ENCODE measurements at places on chromosomes 7 and 10.
A peak's percentile ranks its signal among the peaks of the same experiment; 100 is the strongest.

DNA sequence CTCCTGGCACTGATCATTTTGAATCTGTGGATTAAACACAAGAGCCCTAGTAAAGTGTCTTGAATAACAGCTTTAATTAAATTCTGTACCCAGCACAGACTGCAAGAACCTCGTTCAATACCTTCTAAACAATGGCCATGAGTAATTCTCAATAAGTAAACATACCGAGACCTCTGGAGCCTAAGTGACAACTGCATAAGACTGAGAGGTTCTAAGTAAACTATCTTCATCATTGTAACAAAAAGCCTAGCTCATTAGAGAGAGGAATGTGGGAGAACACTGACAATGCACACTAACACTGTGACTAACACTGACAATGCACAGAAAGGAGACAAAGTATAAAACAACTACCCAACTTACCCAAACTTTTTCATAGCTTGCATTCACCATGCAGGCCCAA lies 117.4 kb downstream of the ELAPOR2 start:
- DNase-seq: peak; percentile 40

- no peak for DNase-seq
These were observed 11.5 kb downstream of the STEAP2 start for GRCh38 chr7:90222811-90223725.

- DNase-seq: peak; percentile 89
These were observed 152.5 kb downstream of the SEMA3A start for GRCh38 chr7:84042110-84042539.

DNA sequence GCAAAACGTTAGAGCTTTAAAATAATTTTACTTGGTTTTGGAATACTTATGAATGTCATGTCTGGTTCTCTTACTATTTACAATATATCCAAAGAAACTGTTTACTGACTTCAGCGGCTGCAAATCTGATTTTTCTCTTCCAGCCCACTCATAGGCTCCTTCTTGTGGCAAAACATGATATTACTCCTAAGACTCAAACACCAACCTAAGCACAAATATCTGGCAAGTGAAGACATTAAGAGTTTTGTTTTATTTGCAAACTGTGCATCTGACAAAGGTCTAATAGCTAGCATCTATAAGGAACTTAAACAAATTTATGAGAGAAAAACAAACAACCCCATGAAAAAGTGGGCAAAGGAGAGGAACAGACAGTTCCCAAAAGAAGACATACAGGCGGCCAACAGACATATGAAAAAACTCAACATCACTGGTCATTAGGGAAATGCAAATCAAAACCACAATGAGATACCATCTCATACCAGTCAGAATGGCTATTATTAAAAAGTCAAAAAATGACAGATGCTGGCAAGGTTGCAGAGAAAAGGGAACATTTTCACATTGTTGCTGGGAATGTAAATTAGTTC lies 20.3 kb upstream of the GJC3 start:
- peak; percentile 54 for DNase-seq

GRCh38 chr10:53765311-53765710 lies 992.7 kb upstream of the MBL2 start:
- DNase-seq: no peak

DNA sequence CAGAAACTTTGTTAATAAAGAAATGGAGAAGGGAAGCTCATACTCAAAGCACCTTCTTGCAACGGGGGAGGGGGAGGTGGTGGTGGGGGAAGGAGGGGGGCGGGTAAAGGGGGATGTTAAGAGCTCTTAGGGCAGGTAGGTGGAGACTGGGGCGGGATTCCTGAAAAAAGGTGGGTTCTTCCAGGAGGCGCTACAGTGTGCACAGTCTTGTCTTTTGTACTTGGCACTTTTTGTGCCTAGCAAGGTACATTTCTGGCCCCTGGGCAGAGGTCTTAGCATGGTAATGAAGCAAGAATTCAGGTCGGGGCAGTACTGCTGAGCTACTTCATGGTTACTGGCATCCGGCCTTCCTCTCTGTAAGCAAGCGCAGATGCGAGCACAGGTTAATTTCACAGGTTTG lies 15.2 kb upstream of the LAMB4 start:
- DNase-seq: no peak

GRCh38 chr7:127366680-127367079 lies 25.8 kb downstream of the ZNF800 start:
- DNase-seq: no peak

GRCh38 chr10:18409599-18410397 lies 241.6 kb downstream of the NSUN6 start:
- DNase-seq: no peak

DNA sequence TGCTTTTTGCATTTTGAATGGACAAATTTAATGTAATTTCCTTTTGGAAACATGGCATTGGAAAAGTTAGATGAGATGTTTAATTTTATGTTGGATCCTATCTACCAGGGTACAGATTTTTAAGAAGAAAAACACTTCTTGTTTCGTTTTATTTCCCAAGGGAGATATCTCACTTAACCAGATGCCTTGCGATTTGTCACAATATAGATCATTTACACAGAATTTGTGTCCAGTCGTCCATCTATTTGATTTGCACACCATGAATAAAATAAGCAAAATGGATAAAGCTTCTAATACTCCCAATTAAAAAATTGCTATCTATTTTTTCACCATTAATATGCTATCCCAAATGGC lies 25.7 kb downstream of the HDAC9 start:
- DNase-seq: no peak

DNA sequence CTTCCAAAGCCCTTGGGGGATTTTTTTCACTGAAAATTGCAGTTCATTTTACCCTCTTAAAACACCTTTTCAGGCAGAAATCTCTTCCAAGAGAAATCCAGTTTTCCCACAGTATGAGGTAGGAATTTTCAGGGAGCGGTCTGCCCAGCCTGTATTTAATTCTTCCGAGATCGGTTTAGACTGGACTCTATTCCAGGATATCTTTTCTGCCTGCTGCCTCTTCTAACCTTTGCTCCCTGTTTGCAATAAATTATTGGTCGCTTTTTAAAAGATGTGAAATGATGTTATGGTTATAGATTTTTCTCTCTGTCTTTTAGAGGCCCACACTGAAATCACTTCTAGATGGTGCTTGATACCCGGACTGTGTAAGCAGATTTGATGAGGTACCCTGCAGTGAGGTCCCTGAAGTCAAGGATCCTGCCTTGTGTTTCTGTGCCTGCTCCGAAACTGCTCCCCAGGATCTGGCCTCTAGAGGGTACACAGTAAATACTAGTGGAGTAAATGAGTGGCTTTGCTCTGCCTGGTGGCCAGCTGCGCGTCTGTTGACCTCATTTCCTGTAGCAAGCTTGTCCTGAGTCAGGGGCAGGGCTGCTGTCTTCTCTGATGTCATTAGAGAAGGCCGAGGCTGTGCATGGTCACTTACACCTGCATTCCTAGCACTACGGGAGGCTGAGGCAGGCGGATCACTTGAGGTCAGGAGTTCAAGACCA lies 191.6 kb downstream of the FANK1 start:
- peak; percentile 42 for DNase-seq

DNA sequence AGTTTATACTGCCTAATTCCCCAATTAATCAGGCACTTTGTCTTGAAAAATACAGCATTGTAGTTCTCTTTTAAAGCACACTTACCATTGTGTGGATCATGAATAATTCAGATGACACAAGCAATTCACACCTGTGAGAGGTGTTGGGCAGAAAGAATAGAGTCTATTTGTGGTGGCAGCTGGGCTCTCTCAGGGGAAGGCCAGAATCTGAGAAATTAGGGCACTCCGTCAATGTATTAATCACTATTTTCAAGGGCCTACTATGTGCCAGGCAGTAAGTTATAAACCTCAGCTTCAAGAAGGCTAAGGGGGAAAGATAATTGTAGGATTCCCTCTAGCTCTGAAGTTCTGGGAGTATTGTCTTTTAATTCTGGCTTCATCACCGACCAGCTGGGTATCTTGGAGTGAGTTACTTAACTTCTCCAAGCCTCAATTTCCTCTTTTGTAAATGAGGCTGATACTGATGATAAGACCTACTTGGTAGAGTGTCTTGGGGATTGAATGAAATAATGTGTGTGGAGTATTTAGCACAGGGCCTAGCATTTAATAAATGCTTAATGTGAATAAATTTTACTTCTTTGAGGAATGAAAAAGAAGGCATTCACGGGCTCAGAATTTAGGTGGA lies 2.5 kb downstream of the CHN2 start:
- no peak for DNase-seq

DNA sequence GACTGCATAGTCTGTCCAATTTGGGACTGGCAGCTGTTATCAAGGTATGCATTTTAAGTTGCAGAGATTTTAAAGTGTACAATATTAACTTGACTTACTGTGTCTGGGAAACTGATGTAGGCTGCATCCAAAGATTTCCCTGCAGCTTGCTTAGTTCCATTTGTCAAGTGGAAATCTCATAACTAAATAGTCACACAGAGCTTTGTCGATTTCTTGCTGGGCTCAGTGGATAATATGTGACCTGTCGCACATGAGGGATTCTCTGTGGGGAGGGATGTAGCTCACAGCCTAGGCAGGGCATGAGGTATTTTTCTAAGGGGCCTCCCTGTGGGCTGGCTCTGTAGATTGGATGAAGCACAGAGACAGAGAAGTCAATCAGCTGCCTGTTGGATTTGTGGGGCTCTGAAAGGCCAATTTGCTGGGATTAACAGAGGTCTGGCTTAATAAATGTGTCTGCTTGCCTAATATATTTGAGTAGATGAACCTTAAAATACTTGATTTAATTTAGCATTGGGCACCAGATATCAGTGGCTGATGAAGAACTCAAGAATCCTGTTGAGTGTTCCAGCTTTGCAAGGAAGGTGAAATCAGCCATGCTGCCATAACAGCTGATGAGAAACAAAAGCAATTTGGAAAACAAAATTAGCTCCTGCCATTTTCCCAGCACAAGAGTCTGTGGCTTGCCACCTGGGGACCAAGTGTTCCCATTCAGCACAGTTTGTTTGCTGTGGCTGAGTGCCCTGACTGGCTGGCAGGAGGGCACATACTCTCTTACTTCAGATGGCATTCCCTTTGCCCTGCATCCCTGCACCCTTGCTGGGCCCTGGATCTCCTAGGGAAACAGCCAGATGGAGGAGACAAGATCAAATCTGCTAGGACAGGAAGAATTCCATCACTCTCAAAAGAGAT lies 598.5 kb downstream of the SORCS3 start:
- no peak for DNase-seq

DNA sequence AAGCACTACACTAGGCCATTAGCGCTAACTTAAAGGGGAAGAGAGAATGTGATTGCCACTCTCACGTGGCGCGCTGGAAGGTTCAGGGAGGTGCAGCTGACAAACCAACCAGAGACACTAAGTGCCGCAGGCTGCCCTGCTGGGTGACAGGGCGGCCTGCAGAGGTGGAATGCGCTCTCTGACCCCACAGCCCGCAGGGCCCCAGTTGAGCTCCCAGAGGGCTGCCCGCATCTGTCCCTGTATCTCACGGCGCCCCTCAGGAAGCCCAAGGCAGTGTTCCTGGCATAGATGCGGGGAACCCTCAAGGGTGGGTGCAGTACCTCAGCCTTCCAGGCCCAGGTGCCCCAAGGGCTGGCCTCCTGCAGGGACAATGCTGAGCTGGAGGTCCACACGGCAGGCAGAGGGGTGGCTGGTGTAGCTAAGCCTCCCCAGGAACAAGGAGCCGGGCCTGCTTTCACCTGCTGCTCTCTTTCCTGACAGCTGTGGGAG lies 66.6 kb downstream of the CALML3 start:
- DNase-seq: no peak

- peak; percentile 80 for DNase-seq
These were observed 36.1 kb downstream of the UBTD1 start for GRCh38 chr10:97534746-97535367.

GRCh38 chr10:61973906-61974305 lies 72.4 kb downstream of the ARID5B start:
- DNase-seq: peak; percentile 64

- no peak for DNase-seq
These were observed 26.2 kb downstream of the MTPN start for GRCh38 chr7:135950972-135951371.

GRCh38 chr10:48659790-48660189 lies 24.9 kb upstream of the WDFY4 start:
- peak; percentile 41 for DNase-seq

- DNase-seq: no peak
These were observed 138.2 kb downstream of the SNX13 start for GRCh38 chr7:17802056-17802455.

DNA sequence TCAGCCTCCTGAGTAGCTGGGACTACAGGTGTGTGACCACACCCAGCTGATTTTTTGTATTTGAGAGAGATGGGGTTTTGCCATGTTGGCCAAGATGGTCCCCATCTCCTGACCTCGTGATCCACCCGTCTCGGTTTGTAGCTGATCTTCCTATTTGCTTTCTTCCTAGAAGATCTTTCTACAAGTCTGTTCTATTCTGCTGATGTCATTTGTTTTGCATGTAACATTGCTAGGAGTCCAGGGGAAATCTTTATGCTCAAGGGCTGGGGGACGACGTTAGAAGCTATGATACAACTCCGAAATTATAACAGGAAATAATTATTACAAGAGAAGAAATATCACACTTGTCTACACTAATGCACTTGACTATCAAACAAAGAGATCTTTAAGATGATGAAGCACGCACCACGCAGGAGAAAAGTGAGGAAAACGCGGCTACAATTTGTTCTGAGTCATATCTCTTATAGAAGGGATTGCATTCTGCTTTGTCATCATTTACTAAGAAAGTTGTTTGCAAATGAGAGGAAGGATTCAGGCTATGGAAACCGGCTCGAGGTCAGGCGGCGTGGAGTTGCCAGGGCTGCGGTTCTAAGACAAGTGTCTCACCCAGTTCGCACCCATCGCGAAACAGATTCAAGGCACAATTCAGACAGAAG lies 103.0 kb upstream of the CARD11 start:
- no peak for DNase-seq

GRCh38 chr7:11604505-11604904 lies 227.5 kb downstream of the THSD7A start:
- DNase-seq: no peak

DNA sequence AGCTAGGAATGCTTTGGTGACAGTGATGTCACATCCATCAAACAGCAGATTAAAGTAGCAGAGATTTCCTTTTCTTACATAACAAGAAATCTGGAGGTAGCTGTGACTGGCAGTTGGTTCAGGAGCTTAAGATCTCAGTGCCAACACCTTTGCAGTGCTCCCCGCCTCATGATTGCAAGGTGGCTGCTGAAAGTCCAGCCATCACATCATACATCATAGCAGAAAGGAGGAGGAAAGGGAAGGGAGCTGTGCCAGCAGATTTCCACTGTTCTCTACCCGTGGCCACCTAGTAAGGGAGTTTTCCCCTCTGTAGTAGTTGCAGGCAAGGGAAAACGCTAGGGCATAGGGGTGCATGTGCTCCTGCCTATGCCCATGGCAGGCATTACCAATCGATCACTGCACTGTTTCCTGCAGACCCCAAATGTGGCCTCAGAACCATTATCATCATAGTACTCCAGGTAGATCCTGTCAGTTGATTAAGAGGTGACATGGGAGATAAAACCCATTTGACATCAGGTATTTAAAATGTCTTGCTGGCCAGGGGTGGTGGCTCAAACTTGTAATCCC lies 57.9 kb upstream of the GTF2IRD1 start:
- DNase-seq: no peak

DNA sequence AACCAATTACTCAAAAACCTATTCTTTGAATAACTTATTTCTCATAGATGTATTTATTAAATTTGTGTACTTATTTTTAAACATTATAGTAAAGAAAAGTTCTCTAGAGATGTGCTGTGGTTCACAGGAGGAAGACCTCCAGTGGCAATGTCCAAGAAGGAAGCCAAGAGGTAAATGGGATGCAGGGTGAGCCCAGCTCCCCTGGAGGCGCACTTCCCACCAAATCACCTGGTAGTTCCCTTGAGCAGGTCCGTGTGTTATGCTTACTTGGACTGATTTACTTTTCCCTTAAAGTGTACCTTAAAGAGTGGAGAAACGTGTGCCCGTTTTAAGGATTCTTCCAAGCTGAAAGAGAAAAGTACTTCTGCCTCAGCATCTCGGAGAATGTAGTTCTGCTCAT lies 55.3 kb downstream of the PAXIP1 start:
- no peak for DNase-seq

Data from dermis blood vessel endothelial cell (primary cell).